ENCODE measurements at places on chromosomes 2 and 18.

DNA sequence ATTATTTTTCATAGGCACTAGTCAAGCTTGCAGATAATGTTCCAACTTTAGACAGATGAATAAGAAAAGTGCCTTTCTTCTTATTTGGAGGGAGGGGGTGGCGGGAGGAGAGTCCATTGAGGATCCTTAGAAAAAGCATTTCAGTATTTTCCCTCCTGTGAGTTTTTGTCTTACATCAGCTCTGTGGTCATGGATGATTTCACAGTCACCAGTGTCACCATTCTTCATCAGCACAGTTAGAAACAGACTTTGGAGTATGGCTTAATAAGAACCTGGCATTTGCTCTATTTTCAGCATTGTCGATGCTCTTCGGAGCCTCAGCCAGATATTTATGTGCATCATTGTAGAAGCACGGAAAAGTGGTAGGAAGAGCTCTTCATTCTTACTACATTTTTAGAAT lies 70.1 kb downstream of the SLC39A10 start:
- no peak for DNase-seq

DNA sequence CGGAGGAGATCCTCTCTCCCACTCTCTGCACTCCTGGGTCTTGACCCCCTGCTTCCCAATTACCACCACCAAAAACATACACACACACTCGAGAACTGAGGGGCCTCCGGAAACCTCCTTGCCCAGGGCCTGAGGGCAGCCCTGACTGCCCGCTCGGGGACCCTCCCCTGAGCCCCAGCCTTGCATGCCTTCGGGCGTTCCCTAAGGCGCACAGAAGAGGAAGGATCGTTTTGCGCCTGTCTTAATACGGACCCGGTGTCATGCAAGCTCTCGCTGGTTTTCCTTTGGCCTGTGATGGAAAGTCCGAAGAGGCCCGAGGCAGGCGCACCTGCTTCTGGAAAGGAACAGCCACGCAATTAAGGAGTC lies 19.8 kb downstream of the POU3F3 start:
- DNase-seq: no peak

GRCh38 chr18:58135701-58136331 lies 91.8 kb downstream of the NEDD4L start:
- peak; percentile 50 for DNase-seq

- no peak for DNase-seq
Measured at GRCh38 chr2:29703336-29703735, 218.1 kb downstream of the ALK start.

- DNase-seq: no peak
Measured at GRCh38 chr2:134737671-134738070, 18.9 kb upstream of the TMEM163 start.

GRCh38 chr18:24613896-24614640 lies 153.6 kb downstream of the HRH4 start:
- no peak for DNase-seq

DNA sequence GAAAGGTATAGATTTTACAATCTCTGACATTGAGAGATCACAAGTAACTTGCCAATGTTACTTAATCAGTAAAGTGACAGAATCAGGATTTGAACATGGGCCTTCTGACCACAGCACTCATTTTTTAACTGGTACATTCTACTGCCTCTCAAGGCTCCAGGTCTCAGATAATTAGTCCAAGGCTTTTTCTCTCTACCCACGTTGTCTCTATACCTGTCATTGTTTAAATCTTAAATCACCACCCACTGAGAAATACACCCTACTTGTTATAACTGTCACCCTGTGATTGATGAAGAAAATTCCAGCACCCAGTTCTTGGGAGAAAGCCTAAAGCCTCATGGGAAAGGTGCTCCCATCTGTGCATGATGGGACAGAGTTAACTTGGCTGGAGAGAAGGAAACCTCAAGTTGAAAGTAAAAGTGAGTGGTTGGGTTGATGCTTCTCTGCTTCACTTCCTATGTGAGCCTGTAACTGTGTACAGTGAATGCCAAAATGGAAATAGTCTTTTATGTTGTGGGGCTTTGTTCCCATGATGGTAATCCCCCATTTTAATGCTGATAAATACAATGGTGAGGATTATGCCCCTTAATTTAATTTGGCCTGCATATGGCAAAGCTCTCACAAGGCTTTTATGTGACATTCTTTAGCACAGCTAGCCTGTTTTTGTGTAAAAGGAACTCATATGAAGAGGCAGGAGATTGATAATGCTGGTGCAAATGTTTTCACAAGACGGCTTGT lies 190.1 kb upstream of the SP5 start:
- no peak for DNase-seq

DNA sequence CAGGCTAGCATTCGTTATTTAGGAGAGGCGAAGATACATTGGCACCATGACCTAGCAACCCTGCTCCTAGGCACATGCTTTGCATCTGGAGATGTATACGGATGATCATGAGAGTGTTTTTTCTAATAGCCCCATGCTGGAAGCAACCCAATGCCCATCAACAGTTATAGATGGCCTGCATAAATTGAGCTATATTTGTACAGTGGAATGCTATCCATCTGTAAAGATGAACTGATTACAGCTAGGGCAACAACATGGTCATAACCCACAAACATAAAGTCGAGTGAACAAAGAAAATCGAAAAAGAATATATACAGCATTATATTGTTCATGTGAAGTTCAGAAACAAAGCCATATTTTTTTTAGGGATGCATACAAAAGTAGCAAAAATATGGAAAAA lies 20.6 kb upstream of the CHRNA1 start:
- DNase-seq: no peak

DNA sequence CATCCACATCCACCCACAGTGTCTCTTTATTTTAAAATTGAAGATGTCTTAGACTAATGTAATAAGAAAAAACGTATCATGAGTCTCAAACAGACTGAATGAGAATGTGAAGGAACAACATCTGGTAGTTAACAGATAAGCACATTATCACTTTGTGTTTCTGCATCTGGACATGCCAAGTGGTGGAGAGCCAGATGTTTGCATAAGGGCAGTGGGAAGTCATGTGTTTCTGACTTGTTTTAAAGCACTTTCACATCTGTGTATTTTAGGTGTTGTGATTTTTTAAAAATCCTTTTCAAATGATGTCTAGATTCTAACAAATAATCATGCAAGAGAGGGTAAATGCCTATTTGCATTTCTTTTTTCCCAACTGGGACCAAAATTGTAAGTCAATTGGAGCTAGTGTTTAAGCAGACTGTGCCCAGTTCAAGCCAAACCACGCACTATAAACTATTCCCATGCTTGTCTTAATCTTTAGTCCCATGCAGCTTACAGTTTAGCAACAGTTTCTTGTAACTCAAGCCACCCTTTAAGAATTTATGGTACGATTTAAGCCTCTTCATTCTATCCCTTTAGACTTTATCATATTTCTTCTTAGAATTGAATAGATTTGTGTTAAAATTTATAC lies 272.7 kb upstream of the DOK6 start:
- DNase-seq: no peak
